ENCODE measurements at places on chromosomes 3 and 15.

DNA sequence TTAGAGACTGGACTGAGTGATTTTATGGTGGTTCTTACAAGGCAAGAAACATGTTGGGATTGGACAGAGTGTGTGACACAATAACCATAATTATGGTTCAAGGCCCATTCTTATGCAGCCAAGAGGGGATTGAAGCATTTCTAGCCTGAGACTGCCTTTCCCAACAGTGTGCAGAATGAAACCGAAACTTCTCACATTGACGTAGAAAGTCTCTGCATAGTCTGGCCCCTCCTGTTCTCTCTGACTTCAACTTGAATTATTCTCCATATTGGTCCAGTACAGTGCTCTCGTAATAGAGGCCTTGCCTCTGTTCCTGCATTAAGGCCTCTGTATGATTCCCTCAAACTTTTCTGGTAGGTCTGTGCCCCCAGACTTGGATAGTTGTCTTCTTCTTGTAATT is 138.3 kb downstream of the DIPK2A start:
- DNase-seq = no peak

- no peak for DNase-seq
Observed at GRCh38 chr3:63872135-63872924, 8.7 kb downstream of the ATXN7 start.

DNA sequence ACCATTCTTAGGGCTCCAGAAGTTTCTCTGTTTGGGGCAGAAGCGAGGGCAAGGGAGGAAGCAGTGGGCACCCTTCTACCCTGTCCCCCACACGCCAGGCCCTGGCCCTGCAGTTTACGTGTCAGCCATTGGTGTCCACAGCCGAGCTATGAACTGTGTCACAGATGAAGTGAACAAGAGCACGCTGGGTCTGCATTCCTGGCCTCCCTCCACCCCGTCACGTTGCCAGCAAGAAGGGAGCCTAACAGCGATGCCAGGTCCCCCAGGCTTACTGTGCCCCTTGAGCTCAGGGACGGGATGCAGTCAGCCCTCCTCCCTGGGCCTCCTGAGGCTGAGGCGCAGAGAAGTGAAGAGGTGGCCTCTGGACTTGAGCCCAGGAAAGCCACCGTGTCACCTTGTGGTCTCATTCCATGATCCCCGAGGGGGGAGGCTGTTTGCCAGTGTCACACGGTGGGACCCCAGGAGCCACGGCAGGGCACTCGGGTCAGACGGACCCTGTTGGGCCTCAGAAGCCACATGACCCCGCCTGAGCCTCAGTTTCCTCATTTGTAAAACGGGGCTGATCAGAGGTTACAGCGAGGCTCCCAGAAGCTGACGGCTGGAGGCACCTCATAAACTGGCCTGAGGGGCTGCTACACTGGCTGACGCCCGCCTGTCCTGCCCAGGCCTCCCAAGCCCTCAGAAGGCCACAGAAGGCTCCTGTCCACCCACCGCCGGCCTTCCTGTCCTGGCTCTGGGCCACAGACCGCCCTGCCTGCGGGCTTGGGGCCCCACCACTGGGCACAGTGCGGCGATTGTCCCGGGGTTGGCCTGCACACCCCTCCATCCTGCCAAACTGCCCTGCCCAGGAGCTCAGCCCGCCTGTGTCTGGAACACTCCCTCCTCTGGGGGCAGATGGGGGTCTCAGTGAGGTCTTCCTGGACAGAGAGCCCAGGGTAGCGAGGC is 18.6 kb downstream of the IQSEC1 start:
- no peak for DNase-seq

GRCh38 chr3:86942206-86942605 is 48.7 kb downstream of the VGLL3 start:
- DNase-seq = no peak

DNA sequence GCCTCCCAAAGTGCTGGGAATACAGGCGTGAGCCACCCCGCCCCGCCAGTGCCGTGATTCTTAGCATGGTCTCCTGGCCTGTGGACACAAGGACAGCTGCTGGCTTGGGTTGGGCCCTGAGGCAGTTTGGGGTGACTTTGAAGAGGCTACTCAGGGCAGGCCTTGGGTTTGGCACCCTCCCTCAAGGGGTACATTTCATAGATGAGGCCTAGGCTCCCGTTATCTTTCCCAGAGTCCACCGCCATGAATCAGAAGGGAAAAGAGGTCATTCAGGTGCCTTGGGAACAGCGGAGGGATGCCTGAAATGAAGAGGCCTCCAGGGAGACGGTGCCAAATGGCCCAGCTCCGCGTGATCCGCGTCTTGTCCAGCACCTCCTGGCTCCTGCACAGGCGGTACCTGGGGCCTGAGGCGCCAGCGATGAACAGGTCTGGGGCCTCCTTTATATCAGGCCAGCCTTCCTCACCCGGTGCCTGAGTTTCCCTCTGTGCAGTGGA is 9.3 kb downstream of the GNAI2 start:
- DNase-seq = no peak

- DNase-seq = no peak
Observed at GRCh38 chr3:126679831-126680666, 24.0 kb upstream of the CHCHD6 start.

GRCh38 chr15:31523655-31524049 is 197.0 kb downstream of the KLF13 start:
- DNase-seq = no peak

DNA sequence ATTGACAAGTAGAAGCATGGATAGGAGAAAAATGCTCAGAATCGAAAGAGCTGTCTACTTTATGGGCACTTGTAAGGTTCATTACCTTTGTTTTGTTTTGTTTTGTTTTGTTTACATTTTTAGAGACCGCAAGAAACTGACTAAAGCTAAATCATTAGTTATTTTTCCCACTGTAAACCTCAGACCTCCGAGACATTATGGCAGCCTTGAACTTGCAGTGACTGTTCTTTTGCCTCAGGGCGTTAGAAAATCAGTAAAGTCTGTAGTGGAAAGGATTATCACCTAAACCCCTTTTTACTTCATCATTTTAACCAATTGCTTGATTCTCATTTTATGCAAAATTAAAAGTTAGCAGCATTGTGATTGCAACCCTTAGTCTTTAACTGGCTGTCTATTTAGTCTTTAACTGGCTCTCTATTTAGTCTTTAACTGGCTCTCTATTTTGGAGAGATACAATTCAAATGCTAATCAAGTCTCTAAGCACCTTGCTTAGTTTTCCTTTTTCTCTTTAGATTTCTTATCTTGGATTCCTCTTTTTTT is 383.3 kb upstream of the ROBO2 start:
- DNase-seq = no peak

- no peak for DNase-seq
Observed at GRCh38 chr3:104908761-104909160, 457.9 kb upstream of the ALCAM start.

DNA sequence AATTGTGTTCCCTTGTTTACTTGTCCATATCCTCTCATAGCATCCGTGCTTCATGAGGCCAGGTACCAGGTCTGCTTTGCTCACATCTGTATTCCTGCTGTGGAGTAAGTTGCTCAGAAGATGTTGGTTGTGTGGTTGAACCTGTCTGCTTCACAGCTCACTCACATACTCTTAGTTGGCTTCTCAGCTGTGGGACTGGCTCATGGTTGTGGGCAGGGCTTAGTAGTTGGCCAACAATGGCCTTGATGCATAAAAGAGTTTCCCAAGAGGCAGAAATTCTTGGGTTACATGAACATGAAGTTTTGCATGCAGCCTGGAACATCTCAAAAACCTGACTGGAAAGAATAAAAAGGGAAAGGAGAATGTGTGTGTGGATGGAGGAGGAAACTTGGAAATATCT is 17.0 kb downstream of the CELF6 start:
- no peak for DNase-seq

DNA sequence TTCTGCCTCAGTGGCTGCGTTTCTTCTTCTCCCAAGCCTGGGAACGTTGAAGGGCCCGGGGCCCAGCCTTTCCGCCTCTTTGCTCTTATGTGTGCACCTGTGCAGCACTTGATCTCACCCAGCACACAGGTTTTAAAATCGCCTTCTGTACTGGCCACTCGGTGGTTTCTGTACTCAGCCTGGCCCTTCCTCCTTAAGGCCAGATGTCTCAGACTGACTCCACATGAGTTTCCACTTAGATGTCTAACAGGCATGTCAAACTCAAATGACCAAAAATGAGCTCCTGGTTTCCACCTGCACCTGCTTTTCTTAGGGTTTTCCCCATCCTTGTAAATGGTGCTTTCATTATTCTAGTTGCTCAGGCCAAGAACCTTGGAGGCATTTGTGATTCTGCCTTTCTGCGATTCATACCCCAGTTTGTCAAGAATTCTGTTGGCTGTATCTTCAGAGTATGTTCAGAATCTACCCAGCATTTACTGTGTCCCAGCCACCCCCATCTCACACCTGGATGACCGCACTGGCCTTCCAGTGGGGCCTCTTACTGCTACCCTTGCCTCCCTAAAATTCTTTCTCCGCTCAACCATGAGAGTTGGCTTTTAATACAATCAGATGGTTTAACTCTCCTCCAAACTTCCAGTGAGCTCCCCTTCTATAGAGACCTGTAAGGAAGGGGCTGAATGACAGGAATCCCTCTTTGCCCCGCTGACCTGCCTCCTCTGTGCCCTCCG is 2.2 kb upstream of the TRAK1 start:
- DNase-seq = no peak

GRCh38 chr3:178352326-178353005 is 183.8 kb upstream of the KCNMB2 start:
- DNase-seq = no peak

GRCh38 chr15:92533298-92533697 is 122.3 kb downstream of the FAM174B start:
- no peak for DNase-seq

DNA sequence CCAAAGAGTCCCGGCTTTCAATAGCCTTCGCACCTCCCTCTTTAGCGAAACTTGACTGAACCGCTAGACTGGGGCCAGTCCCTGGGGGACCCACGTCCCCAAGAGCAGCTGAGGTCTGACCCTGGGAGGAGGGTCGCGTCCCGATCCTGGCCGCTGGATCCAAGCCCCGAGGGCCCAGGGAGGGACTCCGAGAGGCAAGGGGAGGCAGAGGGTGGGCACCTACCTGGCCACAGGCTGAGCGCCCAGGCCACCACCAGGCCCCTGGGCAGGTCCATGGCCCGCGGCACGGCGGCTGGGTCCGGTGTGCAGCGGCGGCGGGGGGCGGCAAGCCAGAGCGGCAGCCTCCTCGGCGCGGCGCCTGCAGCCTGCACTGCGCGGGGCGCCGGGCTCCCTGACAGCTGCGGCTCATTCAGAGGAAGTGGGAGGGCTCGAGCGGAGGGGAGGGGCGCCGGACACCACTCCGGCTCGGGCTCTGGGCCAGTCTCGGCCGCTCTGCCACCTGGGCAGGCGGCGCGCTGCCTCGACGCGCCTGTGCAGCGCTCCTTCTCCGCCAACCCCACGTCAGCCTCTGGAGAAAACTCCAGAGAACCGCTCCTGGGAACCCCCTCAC is at the start of gene ITGA11:
TSS of gene ITGA11 (minus strand) at position 372 of the 610 bp plus-strand sequence. CDS start at position 275, 97 bp downstream.
- DNase-seq = peak; percentile 92

GRCh38 chr15:41994772-41995475 is 22.6 kb upstream of the EHD4 start:
- DNase-seq = no peak

DNA sequence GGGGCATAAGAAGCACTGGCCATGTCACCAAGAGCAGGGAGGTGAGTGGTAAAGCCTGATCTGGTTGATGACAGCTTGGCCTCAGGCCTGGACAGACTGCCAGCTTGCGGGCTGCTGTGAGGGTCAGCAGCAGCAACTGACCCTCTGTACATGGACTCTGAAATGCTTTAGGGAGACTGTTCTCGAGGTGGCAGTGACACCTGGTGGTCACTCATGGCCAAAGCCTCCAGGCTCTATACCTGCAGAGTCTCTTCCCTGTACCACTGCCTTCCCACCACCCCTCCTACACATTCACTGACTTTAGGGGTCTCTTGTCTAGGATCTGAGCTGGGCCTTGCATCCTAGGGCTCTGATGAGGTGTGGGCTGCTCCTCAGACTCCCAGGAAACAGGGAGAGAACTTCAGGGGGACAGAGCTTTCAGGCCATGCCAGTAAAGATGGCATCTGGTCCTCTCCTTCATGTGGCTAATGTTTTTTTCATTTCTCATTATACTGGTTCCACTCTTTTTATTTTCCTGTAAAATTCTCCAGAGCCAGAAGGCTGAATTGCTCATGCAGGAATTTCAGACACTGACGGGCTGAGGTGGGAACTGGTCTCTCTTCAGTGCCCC is 17.2 kb upstream of the TIMP4 start:
- DNase-seq = peak; percentile 55

GRCh38 chr15:101641894-101642293 is 10.3 kb downstream of the TM2D3 start:
- DNase-seq = no peak

- no peak for DNase-seq
Observed at GRCh38 chr15:78944202-78944625, 632 bp downstream of the CTSH start.

DNA sequence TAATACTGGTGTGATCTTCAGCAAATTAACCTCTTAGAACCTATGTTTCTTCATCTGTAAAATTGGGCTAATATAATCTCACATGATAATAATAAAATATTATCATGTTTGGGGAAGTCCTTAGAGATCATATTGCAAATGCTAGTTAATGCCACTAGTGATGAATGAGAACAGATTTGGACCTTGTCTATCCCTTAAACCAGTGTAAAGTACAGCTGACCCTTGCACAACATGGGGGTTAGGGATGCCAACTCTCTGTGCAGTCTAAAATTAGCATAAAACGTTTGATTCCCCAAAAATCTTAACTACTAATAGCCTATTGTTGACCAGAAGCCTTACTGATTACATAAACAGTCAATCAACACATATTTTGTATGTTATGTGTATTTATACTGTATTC is 141.2 kb downstream of the B3GALNT1 start:
- DNase-seq = no peak

DNA sequence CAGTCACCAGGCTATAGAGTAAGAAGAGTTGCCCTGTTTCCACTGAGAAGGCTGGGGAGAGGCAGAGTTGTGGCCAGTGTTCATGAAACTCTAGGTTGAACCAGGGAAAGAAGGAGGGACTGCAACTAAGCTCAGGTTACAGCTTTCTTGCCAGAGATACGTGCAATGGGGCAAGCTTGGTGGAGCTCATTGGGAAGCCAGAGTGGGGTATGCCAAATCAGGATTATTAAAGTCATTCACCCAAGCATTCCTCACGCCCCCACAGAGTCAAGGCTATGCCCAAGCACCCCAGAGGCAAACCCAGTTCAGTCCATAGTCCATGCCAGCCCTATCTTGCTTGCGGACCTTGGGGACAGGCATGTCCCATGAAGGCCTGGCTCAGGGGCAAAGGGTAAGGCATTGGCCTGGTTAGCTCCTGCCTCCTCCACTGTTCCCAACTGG is 17.6 kb downstream of the SLC6A20 start:
- peak; percentile 50 for DNase-seq

DNA sequence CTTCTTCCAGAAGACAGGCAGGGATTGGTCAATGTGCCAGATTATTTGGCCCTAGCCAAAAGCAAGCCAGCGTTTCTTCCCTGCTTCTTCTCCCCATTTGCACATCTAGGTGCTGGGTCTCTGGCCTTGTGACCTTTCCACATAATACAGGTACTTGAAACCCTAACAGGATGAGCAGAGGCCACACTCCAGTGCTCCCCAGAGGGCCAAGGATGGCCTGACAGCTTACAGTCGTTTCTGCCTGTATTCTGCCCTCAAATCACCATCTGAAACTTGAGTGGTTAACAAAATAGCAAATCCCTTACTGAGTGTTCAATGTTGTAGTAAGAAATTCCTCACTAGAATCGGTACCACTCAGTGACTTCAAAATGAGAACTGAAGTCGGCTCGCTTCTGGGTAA is 29.1 kb downstream of the MKRN2 start:
- no peak for DNase-seq

All from lower leg skin (tissue), 4 donors.